Activated CD4-positive, CD25-positive, alpha-beta regulatory T cell treated with anti-CD3 and anti-CD28 coated beads, Interleukin-2, amount 50 U/mL, for 16 hours (primary cell): ENCODE measurements at places on chromosomes 4 and X.
A peak's percentile ranks its signal among the peaks of the same experiment; 100 is the strongest.

GRCh38 chr4:62914758-62915157, 1494.5 kb downstream of the TECRL start:
- DNase-seq, result no peak

GRCh38 chrX:55342533-55343501, 78.1 kb upstream of the PAGE3 start:
- DNase-seq, result no peak

DNA sequence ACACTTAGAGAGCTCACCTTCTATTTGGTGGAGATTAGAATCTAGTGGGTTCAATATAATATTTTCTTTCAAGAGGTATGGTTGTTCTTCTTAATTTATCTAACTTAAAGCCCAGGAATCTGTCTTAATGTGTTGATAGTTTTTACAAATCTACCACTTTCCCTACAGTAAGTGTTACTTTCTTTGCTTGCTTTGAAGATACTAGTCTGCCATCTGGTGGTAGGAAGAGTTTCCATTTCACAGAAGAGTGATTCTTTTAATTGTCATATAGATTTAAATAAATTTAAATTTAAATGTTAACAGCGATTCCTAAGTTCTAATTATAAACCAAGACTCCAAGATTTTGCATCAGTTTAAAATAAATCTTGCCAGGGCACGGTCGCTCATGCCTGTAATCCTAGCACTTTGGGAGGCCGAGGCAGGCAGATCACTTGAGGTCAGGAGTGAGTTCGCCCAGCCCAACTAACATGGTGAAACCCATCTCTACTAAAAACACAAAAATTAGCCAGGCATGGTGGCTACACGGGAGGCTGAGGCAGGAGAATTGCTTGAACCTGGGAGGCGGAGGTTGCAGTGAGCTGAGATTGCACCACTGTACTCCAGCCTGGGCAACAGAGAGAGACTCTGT, 43.5 kb downstream of the NUDT9 start:
- DNase-seq, result no peak

- no peak for DNase-seq
Measured at GRCh38 chrX:78131117-78131516, 8.3 kb downstream of the TAF9B start.

- no peak for DNase-seq
Measured at GRCh38 chr4:94472056-94472826, 20.5 kb downstream of the PDLIM5 start.

GRCh38 chr4:104971462-104971861, 175.2 kb upstream of the TET2 start:
- DNase-seq, result no peak

DNA sequence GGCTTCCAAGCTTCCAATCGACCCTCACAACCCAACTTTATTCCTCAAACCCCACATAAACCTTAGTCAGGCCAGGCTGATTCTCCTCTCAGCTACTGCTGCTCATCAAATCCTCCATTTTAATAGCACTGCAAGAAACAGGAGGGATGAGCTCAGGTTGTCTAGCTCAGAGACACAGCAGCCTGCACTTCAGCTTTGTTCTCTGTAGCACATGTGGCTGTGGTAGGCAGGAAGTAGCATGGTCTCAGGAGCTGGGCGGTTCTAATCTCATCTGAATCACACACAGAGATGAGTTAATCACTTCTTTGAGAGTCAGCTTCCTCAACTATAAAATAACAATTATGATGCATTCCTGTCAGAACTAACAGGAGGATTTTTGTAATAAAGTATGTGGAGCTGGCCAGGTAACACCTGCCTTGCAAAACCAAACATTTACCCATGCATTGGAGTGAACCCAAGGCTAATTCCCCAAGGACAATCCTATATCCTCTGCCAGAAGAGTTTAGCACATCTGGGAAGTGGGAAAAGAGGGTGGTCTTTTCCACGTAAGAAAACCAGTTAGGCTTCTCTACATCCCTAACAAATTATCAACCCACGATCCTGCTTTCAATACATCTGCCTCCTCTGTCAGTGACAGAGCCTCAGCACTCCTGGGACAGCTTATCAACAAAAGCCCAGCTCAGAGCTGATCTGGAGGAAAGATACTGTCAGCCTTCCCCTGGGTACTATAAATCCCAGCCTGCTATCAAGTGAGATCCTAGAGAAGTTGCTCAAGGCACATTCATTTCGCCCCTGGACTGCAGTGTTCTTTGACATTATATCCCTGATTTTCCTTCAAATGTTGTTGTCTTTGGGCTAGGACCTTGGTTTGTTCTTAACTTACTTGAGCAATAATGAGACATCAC, 32.8 kb downstream of the ELOVL6 start:
- DNase-seq, result peak; percentile 12

DNA sequence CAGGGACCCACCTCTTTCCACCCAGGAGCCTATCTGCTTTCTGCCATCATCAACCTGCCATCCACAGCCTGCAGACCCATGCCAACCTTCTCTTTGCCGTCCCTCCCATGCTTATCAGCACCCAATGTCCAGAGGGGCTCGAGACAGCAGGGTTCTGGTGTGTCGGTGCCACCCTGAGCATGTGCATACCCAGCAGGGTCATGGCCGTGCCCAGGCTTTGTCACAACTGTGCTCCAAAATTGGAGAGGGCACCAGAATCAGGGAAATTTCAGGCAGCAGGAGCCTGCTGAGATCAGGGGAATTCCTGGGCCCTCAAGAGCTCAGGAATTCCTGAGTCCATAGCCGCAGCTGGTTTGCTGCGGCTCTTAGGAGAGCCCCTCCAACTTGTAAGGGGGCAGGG, 330.6 kb downstream of the CCSER1 start:
- DNase-seq, result no peak
